Mesothelial cell of epicardium (in vitro differentiated cells): ENCODE measurements at places on chromosomes 5 and 9.
A peak's percentile ranks its signal among the peaks of the same experiment; 100 is the strongest.

DNA sequence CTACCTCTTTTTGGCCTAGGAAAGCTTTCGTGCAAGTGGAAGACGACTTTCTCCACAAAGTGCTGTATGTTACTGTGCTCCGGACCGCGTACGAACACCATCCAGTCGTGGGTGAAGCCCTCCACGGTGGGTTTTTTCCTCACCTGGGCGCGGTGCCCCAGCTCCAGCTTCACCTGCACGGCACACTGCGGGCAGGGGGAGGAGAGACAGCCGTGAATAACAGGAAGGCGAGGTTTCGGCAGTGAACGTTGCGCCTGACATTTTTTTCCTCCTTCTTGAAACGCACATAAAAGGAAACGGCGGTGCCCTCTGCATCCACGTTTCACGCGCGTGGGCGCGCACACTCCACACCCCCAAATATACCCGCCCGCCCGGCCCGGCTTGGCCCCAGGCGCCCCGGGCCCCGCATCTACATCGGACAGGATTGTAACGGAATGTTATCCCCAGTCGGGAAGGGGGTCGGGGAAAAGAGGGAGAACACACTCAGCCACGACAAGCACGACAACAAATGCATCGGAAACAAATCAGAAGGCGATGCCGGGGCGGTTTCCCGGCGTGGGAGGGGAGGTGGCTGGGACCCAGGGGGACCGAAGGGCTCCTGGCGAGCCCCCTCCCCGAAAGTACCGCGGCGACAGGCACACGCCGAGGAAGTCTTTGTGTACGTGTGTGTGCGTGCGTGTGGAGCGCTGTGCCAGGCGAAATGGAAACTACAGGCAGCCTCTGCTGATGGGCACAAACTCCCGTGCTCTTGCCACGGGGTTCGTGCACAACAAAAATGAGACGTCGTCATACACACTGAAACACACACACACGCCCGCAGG is 1.4 kb downstream of the MLLT3 start:
- DNase-seq = peak; percentile 45

DNA sequence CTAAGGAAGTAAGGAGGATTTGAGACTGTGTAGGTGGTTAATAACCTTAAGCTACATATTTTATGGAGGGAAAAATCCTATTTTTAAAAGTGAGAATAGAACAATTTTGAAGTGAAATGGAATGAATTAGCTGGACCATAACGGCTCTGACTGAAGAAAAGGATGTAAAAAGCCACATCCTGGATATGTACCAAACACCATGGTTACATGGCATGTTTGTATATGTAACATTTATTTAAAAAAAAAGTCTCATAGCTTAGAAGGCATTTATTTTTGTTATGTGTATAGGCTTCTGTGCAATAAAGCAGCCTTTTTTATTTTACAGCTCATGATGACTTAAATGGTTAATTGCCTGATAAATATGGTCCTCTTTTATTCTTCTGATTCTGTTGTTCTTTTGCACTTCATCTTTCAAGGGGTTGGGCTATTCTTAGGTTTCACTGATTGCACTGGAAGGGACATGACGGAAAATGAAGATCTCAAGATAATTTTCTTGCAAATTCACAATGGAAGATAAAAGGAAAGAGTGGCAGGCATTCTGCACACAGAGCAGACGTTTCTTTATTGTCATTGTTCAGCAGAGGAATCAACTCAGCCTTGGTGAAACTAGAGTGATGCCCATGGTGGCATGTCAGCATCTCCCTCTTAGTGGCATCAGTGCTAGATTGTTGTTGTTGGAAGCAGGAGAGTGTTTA is 63.1 kb downstream of the DOCK8 start:
- DNase-seq = no peak

DNA sequence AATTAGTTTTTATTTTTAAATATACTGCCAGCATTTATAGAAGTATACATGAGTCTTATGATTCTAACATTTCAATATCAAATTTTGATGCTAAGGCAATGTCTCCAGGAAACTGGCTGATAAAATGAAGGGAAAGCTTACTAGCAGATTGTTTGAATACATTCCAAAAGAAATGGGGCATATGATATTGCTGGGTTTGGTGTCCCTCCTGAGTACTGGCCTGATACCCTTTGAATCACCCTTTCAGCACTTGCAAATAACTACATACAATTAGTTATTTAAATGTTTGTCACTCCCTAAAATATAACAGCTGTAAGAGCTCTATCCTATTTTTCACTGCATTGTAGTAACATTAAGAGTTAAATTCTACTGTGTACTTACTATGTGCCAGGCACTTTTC is 360.8 kb downstream of the HCN1 start:
- no peak for DNase-seq

DNA sequence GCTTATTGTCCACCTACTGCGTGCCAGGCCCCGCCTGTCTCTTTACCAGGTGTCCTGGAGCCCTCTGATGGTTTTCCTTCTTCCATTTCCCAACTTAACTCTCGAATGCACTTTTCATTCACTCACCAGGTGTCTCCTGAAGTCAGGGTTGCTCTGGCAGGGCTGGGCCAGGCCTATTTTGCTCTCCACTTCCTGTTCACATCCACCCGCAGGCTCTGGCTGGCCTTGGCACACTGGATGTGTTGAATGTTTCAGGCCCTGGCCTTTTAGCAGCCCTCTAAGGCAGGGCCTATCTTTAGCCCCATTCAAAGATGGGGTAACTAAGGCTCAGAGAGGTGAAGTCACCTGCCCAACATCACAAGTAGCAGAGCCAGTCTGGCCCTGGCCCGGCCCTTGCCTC is 16.4 kb downstream of the LRRC8A start:
- no peak for DNase-seq

GRCh38 chr5:12169536-12169935 is 265.3 kb upstream of the CTNND2 start:
- DNase-seq = no peak

DNA sequence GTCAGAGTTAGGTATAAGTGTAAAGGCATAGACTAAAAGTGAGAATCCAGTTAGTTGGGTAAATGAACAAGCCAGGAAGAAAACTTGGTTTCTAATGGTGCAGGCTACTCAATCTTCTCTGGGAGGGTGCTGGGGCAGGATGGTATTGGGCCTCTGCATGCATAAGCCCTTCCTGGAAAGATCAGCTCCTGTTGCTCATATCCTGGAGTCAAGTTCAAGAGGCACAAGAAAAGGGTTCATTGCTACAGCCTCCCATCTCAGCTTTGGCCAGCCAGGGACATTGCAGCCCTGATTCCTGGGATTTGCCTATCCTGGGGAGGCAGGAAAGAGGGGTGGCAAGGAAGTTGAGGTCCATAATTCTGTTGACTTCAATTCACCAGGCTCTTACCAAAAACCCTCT is 40.7 kb upstream of the ATP6V1G1 start:
- DNase-seq = no peak

- no peak for DNase-seq
These were observed 4.5 kb upstream of the ANGPTL2 start for GRCh38 chr9:127126971-127127370.

GRCh38 chr5:142184988-142185387 is 76.4 kb downstream of the NDFIP1 start:
- no peak for DNase-seq

DNA sequence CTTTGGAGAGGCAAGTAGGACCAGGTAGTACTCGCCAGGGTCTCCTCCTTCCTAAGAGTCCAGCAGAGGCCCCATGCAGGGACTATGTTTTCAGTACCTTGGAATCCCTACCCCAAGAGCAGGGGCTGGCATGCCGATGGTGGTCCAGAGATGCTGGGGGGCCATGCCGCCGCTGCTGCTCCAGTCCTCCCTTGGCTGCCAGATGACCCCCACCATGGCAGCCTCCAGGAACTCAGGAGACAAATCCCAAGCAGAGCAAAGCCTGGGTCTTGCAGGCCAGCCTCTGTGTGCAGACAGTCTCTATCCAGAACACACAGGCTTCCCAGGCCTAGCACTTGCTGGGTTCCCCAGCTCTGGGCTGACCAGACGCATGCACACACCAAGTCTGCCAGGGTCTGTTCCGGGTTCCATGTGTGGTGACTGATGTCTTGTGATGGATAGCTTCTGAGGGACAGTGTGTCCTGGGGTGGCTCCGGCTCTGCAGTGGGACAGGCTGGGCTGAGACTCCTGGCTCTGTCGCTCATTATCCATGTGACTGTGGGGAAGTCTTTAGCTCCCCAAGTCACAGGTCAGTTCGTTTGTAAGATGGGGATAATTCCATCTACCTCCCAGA is 127.3 kb downstream of the CRB2 start:
- DNase-seq = no peak

- peak; percentile 81 for DNase-seq
These were observed 709 bp downstream of the ELL2 start for GRCh38 chr5:95960667-95961616.

DNA sequence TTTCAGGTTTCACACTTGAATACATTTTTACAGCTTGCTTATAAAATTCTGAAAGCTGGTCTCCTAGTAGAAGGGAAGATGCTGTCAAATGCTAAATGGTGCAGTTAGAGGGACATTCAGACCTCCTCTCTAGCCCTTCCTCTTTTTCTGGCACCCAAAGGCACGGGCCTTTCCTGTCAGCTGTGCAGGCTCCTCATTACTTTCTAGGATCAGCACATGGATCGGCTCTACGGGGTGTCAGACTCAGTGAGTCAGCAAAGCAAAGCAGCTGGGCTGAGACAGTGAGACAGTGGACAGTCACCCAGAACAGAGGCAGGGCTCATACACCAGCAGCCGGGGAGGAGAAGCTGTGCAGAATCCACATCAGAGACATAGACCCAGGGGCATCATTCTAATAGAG is 80.0 kb upstream of the TNC start:
- DNase-seq = no peak

- no peak for DNase-seq
These were observed 39.0 kb upstream of the MYOT start for GRCh38 chr5:137828664-137829063.

- DNase-seq = no peak
These were observed 1.3 kb upstream of the ZNF366 start for GRCh38 chr5:72508241-72509170.

DNA sequence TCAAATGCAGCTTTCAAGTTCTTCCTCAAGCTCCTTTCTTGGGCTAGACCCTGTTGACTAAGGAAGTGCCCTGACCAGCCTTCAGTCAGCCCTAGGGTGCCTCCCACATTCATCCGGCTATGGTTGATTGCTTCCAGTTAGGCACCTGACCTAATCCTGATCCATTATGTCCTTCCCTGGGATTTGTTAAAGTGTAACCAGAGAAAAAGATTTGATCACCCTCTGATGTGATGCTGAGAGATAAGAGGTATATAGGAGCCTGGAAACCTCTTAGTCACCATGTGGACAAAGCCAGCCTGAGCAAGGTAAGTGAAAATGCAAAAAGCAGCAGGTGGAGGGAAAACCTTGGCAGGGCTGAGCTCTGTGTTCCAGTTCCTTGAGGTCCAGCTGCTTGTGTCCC is 178.8 kb upstream of the ERCC6L2 start:
- no peak for DNase-seq

GRCh38 chr9:97900738-97901565 is 21.3 kb downstream of the TRMO start:
- DNase-seq = no peak

- DNase-seq = no peak
These were observed 53.5 kb downstream of the RNF38 start for GRCh38 chr9:36346569-36346968.

GRCh38 chr5:61559146-61559545 is 227.1 kb downstream of the ZSWIM6 start:
- DNase-seq = no peak

DNA sequence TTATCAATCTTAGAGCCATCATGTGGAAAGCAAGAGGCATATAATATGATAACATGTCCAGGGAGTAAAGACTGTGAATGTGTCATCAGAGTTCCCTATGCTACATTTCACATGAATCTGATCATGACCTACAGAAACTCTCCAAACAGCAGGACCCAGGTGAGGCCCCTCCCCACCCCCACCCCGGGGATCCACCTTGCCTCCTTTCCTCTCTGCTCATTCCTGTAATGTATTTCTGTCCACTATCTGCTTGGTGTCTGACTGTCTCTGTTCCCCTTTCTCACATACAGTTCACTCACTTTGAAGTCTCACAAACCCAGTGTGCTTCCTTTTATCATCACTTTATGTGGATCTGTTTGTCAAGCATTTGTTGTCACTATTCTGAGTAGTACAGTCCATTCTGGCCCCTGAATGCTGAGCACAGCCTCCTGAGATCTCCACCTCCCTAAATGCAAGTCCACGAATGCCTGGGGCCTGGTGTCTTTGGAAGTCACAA is 76.4 kb upstream of the SMARCA2 start:
- no peak for DNase-seq

- DNase-seq = no peak
These were observed 395.8 kb upstream of the ADAMTSL1 start for GRCh38 chr9:18077941-18078678.

DNA sequence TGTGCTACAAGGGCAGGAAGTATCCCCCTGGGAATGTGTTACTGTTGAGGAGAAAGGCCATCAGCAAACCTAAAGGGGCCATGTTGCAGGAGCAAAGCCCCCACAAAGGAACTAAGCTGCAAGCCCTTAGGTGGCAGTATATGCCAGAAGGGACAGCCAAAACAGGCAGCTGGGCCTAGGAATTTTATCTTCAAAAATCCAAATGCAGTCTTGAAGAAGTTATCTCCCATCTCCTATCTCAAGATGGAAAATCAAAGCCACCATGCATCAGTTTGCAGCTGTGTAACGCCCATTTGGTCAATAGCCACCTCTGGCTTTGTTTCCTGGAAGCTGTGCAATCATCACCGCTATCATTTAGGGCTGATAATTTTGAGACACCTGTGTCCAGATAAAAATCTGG is 400.3 kb downstream of the ARHGEF28 start:
- no peak for DNase-seq

DNA sequence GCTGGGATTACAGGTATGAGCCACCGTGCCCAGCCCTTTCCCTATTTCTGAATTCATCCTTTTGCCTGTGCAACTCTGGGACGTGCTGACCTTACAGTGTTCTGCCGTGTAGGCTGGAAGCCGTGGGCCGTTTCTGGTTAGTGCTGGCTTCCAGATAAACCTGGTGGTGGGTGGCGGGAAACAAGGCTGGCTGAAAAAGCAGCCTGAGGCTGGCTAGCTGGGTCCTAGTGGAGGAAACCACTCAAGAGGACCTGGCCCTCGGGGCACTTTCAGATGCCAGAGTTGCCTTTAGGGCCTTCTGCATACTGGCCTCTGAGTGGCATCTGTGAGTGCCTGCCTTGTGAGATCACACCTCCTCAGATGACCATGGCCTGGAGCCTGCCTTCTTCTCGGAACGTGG is 26.9 kb downstream of the GALNT12 start:
- no peak for DNase-seq
